ENCODE measurements at places on chromosomes 5 and 9.

GRCh38 chr5:71899865-71900342 is 180.8 kb downstream of the CARTPT start:
- DNase-seq: no peak

GRCh38 chr9:137986268-137987099 is 108.9 kb downstream of the CACNA1B start:
- no peak for DNase-seq

- DNase-seq: no peak
Observed at GRCh38 chr5:40124367-40124766, 555.3 kb upstream of the PTGER4 start.

- DNase-seq: no peak
Observed at GRCh38 chr5:170497311-170498038, 6.3 kb upstream of the KCNIP1 start.

- DNase-seq: no peak
Observed at GRCh38 chr9:133843751-133844397, 105.7 kb upstream of the SARDH start.

- no peak for DNase-seq
Observed at GRCh38 chr9:102113191-102113590, 374.7 kb upstream of the GRIN3A start.

- no peak for DNase-seq
Observed at GRCh38 chr9:6459718-6460117, 46.7 kb downstream of the UHRF2 start.

DNA sequence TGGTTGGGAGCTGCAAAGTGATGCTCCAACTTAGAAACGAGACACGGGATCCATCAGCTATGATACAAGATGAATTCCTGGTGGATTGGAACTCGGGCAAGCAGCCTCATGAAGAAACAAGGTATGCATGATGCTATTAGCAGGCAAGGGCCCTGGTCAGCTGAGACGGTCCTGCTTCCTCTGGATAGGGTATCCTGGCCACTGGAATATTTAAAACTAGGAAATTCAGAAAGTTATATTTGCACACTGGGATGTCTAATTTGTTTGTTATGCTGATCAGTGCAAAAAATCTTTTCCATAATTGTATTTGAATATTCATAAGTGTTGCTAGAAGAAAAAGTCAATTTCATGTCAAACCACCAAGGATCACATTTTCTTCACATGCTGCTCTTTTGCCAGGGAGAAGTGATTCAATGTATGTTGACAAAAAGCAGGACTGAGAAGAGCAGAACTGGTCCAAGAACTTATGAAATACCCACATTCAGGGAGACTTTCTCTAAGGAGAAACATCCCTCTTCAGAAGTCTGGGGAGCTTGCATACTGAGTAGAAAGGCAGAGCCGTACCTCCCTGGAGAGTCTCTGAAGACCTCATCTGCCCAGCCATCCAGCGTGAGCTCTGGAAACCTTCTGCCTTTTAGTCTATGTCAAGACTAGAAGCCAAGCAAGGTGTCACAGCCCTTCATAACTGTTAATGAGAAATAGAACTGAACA is 6.7 kb upstream of the NXNL2 start:
- DNase-seq: no peak

GRCh38 chr9:2013743-2014475 is 1.2 kb upstream of the SMARCA2 start:
- peak; percentile 54 for DNase-seq

GRCh38 chr9:134253606-134254205 is 72.5 kb upstream of the RXRA start:
- peak; percentile 1 for DNase-seq

GRCh38 chr5:176319827-176320554 is 41.6 kb downstream of the KIAA1191 start:
- DNase-seq: no peak

GRCh38 chr5:36237751-36238150 is 4.0 kb downstream of the NADK2 start:
- no peak for DNase-seq

GRCh38 chr9:106829666-106830408 is 33.1 kb upstream of the ZNF462 start:
- no peak for DNase-seq

- no peak for DNase-seq
Observed at GRCh38 chr5:14767735-14768507, 103.4 kb downstream of the OTULIN start.

DNA sequence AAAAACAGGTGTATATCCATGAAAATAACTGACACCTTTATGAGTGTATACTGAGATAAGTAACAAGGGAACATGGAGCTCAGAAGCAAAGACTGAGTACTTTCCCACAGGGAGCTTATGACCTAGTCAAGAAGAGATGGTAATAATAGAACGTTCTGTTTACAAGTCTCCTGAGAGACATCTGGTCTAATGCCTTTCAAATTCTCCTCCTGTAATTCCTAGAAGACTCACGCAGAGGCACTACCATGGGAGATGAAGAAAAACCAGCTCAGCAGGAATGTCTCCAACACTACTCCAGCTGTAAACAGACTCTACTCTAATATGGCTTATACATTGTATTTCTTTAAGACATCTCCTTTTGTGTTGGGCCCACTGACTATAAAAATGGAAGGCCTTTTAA is 503.6 kb upstream of the TUSC1 start:
- no peak for DNase-seq

DNA sequence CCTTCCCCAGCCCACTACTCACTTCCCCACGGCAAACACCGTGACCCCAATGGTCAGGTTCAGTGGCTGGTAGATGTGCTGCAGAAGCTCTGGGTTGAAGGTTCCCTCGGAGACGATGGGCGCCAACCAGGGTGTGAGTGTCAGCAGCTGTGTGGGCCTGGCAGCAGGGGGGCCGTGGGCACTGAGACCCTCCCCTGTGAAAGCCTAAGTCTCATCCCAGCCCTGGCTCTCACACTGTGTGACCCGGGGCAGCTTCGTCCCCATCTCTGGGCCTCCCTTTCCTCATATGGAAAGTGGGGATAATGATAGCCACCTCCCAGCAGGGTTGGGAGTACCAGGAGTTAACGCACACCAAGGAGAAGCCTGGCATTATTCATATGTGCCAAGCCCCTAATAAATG is 8.6 kb downstream of the GBGT1 start:
- no peak for DNase-seq

DNA sequence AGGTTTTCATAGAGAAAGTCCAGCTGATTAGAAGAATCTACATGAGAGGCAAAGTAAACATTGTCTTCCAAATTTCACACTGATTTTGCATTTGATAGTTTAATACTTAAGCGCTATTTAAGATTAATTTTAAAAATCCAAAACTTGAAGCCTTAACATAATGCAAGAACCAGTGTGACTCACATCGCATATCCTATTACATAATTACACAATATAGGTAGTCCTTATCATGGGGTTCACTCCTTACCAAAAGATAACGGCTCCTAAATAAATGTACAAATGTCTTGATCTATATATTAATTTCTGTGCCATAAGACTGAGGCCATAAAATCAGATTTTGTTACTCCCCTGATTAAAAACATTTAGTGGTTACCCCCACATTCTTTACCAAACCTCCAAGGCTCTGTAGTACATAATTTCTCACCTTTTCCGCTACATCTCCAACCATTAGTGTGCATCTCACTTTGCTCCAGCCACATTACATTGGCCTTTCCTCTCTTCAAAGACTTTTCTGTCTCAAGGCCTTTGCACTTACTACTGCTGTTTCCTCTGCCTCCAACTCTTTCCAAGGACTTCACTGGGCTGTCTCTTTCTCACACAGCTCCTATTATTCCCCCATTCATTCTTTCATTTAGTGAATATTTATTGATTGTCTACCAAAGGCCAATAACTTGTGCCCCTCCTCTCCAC is 1.0 kb downstream of the RIOK2 start:
- no peak for DNase-seq

DNA sequence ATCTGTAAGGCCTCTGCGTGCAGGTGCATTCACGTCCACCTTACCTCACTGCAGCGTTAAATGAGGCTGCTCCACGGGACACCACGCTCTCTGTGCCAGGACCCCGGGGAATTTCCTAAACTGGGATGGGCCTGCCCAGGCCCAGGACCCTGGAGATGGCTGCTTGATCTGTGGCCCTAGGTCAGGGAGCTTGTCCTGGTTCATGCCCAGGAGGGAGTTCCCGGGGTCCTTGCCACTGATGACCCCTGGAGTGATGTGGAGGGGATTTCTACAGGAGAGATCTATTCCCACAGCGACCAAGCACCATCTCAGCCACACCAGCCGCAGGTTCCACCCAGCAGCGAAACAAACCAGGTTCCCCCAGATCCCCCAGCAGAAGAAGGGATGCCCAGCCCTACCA is 3.5 kb downstream of the OR2V1 start:
- DNase-seq: no peak

- no peak for DNase-seq
Observed at GRCh38 chr5:79235261-79235633, 684 bp upstream of the JMY start.

DNA sequence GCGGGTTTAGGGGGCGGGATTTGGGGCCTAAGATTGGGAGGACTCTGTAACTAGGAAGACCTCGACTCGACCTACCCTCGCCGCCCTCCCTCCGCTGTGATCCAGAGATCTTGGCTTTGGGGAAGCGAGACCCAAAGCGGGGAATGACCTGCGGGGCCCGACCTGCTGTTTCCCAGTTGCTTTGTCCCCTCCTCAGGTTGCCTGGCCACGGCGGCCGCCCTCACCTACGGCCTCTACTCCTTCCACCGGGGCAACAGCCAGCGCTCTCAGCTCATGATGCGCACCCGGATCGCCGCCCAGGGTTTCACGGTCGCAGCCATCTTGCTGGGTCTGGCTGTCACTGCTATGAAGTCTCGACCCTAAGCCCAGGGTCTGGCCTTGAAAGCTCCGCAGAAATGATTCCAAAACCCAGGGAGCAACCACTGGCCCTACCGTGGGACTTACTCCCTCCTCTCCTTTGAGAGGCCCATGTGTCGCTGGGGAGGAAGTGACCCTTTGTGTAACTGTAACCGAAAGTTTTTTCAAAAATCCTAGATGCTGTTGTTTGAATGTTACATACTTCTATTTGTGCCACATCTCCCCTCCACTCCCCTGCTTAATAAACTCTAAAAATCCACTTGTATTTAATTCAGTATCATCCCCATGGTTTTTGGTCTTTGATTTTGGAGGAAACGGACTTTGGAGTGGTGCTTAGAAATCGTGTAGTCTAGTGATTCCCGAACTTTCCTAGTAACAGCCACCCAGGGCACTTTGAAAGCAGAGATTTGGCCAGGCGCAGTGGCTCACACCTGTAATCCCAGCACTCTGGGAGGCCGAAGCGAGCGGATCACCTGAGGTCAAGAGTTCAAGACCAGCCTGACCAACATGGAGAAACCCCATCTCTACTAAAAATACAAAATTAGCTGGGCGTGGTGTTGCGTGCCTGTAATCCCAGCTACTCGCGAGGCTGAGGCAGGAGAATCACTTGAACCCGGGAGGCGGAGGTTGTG is 878 bp downstream of the HIGD2A start:
- no peak for DNase-seq

- DNase-seq: no peak
Observed at GRCh38 chr9:128053560-128053959, 13.6 kb downstream of the NAIF1 start.

- no peak for DNase-seq
Observed at GRCh38 chr9:79362100-79363081, 209.4 kb upstream of the TLE4 start.

DNA sequence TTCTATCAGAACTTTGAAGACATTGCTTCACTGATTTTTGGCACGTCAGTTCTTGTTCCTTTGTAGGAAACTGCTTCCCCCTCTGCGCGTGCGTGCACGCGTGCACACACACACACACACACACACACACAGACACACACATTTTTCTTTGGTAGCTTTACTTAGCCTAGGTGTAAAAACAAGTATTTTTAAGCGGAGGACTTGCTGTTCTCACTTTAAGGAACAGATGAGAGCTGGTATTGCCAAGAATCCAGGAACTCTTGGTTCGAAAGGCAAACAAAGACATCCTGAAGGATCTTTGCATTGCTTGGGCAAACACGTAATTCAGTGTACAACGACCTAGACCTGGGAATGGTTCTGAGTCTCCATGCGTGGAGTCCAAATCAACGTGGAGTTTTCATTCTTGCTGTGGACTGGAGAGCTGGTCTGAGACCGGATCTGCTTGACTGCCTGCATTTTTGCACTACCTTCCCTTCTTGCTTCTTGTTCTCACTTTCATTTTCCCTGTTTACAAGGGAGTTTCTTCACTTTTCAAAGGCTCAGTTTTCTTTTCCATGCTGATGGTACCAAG is 8.2 kb downstream of the TMEM268 start:
- DNase-seq: no peak

GRCh38 chr9:8429157-8429556 is 629.6 kb upstream of the DMAC1 start:
- no peak for DNase-seq
